ENCODE measurements at places on chromosomes 2 and 18.

GRCh38 chr18:63180971-63181376 is 138.6 kb downstream of the BCL2 start:
- no peak for DNase-seq

DNA sequence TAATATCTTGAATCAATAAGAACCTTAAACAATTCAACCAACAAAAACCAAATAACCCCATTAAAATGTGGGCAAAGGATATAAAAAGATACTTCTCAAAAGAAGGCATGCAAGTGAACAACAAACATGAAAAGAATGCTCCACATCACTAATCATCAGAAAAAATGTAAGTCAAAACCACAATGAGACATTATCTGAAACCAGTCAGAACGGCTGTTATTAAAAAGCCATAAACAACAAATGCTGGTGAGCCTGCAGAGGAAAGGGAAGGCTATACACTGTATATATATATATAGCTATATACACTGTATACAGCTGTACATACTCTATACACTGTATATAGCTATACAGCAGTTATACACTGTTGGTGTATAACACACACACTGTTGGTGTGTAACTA is 47.8 kb upstream of the GALNT13 start:
- no peak for DNase-seq

GRCh38 chr2:198968545-198968944 is 489.2 kb downstream of the SATB2 start:
- DNase-seq, result no peak

DNA sequence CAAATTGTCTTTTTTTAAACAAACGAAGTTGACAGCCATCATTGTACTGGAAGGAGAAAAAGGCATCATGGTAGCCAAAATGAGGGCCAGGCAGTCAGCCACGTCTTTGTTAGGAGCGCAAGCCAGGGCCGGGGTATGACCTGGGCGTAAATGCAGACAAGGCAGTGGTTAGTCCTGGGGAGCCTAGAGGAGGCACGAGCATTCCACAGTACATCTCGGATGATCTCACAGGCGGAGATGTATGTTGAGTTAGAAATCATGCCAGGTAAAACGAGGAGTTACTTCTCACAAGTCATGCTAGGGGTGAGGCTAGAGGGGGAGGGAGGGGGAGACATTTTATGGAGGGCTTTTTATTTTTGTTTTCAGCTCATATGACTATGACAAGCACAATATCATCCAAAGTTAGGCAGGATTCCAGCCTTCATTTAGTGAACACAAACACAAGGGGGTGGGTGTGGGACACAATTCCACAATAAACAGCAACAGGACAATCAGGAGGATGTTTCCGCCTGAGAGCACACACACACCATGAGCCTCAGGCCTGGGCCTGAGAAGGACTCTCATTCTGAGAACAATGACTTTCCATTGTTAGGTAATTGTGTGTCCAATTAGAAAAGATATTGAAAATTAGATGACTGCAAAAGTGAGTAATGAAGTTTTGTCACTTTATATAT is 64.4 kb upstream of the PGAP1 start:
- no peak for DNase-seq

DNA sequence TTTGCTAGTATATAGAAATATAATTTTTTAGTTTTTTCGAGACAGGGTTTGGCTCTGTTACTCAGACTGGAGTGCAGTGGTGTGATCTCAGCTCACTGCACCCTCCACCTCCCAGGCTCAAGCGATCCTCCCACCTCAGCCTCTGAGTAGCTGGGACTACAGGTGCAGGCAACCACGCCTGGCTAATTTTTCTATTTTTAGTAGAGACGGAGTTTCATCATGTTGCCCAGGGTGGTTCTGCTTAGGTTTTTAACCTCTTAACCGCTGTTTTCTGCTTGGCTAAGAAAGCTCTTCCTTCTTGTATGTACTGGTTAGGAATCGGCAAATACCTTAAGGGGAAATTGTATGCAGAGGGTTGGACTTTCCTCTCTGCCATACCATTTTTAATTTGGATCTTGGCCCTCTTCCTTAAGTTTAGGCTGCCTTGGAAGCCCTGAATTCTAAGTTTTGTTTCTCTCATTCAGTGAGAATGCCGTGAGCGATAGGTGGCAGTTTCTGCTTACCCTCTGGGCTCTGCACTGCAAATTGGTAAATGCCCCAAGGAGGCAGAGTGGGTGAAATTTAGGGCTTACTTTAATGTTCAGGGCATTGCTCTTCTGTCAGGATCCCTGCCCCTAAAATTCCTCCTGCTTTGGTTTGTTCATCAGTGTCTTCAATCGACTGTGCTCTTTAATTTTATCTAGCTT is 32.3 kb downstream of the EML6 start:
- no peak for DNase-seq

DNA sequence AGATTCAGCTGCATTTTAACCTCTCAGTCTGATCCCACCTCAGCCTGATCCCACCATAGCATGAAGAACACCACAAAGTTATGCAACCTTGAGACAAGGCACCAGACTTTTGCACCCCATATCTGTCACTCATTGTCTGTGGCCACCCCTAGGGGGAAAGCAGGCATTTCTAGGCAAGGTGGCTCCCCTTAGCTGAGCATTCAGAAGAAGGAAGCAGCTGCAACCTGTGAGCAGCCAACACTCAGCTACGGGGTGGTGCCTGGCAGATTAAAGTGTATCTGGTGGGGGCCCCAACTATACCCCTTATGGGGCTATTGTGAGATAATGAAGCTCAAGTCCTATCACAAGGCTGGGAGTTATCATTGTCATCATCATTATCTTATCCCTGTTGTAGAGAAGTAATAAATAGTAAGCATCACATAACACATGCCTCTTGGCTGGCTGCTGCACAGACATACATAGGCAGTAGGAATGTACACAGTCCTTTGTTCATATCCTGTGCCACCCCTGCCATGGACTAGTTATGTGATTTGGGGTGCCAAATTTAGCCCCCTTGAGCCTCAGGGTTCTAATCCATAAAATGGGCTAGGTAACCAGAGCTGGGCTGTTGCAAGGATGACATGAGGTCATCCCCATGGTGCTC is 20.6 kb upstream of the TMEM163 start:
- no peak for DNase-seq

DNA sequence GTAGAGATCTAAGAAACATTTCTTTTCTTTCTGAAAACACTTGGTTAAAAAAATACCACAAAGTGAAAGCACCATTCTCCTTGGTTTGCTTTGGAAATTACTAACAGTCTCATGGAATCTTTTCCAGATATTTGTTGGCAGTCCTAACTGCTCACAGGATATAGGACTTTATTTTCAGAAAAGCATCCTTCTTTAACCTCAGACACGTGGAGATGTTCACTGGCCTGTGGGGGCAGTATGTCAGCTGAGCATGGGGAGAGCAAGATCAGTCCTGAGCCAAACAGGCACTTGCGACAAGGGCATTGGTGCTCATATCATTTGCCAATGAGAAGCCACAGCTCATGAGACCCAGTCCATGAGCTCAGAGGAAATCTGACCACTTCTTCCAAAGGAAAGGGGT is 371.9 kb downstream of the NBAS start:
- no peak for DNase-seq

DNA sequence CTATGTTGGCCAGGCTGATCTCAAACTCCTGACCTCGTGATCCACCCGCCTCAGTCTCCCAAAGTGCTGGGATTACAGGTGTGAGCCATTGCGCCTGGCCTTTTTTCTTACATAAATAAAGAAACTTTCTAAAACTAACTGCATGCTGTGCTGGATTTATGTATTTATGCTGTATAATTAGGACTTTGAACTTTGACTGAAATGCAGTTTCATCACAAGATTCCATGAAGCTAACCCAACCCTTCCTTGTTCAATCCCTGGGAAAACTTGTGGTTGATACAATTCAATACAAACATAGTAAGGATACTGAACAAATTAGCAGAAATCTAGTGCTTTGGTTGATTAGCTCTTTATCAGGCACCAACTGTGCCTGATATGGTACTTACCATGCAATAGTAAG is 20.9 kb upstream of the SLC35F5 start:
- DNase-seq, result no peak

Data from astrocyte of the spinal cord (primary cell).